ENCODE measurements at places on chromosomes 4 and X.

DNA sequence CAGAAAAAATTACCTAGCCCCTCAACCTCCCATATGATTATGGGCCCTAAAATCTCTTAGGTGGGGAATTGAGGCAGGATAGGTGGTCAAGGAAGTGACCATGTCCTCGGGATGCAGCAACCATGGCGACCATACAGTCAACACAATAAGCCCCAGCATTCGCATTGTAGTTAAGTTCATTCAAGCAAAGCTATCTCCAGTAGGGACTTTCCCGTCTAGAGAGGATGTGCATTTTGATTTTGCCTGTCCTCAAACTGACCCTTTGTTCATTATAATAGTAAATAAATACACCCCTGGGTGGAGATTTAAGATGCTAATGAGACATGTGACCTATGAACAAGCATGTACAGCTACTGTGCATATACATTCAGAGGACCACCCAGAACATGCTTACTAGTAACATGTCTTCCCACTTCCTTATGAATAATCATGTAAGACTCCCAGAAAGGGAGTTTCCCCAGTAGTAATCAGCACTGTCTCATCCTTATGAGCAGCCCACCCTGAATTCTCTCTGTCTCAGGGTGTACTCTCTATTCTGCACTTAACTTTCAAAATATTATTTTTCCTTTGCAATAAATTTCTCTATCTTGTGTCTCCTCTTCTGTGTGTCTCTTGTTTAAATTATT lies 74.3 kb downstream of the NUDT11 start:
- DNase-seq = no peak

DNA sequence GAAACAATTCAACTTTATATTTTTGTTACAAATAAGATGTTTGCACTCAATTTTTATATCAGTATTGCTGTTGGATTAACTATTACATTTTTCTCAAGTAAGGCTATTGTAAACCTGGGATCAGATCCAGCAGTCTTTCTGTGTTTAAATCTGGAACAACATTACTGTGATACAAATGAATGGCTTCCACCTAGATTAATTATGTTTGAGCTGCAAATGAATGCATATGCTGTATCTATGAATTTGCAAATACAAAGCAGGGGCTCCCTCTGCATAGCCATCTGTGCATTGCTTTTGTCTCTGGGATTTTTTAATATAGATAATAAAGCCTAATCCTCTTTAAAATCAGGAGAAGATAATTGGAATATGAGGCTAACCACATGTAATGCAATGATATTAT lies 69.8 kb upstream of the NEIL3 start:
- DNase-seq = no peak

DNA sequence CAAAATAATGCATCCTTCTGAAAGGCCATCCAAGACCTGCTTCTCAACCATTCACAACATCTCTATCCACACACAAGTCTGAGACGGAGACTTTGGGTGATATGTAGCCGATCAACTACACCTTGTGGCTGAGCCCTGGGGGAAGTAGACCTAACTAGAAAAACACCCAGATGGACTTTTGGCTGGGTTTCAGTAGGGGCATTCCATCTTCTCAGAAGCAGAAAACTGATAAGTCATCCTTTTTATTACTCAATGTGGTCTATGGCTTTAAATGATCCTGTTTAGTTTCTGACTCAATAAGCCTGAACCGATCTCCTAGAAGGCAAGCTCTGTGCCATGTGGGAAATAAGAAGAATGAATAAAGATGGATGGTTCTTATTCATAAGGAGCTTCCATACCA lies 82.5 kb upstream of the AFF2 start:
- no peak for DNase-seq

GRCh38 chr4:27145597-27145996 lies 285.0 kb downstream of the STIM2 start:
- DNase-seq = no peak

DNA sequence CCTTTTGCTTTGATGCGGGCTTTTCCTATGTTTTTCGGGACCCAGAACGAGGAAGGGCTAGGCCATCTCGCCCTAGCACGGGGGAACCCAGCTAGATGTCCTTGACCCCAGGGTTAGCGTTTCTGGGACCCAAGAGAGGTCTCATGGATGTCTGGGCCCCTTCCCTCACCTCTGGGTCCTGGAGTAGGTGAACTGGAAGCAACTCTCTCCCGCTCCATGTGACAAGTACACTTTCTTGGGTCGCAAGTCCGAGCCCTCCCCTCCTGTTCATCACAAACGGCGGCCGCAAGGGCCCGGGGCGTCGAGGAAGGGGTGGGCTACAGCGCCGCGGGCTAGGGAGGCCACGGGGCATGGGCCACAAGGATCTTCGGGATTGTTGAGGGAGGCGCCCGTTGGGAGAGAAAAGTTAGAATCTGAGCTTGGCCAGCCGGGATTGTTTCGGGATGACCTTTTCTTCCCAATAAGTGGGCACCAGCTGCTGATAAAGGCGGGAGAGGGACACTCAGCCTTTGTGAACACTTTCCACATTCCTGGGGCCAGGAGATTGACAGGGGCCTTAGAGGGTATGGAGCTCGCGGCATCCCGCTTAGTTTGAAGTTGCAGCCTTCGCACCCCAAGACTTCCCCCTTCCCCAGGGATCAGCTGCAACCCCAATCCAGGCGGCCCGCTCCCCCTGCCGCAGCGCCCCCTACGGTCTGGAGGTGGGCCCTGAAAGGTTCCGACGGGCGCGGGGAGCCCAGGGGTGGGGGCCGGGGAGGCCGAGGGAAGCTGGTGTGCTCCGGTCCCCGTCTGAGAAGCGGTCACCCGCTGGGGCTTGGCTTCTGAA lies 136.9 kb upstream of the ZIC3 start:
- DNase-seq = no peak

DNA sequence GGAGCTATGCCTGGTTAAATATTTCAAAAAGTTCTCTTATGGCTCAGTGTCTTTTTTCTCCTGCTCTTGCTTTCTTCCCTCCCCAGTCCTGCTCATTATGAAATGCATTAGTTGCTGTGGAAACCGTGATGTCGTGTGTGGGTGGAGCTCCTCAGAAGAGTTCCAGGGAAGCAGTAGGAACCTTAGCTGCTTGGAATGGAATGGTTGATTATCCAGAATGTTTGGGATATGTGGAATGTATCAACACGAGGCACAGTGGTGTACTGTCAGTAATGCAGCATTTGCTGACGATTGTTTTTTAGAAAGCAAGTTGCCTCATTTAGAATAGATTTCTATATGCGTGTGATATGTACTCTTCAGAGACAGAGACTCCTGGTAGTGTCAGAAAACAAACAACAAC lies 333.2 kb downstream of the ARHGAP10 start:
- no peak for DNase-seq

- DNase-seq = no peak
Measured at GRCh38 chr4:113945906-113946305, 33.5 kb downstream of the ARSJ start.

GRCh38 chrX:31435592-31435991 lies 363.8 kb upstream of the FTHL17 start:
- no peak for DNase-seq

GRCh38 chr4:7890635-7891393 lies 48.8 kb downstream of the AFAP1 start:
- DNase-seq = no peak

DNA sequence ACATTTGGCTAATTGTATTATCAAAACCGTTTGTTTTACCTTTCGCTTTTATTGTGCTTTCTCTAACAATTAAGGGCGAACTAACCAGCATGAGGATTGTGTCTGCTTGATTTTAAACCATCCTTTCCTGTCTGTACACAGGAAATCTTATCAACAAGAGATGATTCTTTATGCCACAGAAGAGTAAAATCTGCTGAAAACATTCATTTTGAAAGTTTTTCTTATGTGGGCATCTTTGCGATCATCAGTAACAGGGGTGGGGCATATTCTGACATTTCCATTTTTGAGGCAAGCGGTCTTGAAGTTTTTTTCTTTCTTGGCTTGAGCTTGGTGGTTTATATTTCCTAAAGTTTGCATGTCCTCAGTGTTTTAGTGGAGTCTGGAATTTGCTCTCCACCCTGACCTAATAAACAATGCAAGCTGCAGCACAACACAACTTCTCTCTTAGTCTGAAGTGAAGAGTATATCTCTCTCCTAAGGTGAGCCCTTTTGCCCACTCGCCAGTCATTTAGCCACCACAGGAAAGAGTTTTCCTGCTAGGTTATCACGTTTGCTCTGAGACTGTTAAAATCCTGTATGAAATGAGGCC lies 26.6 kb downstream of the NFKB1 start:
- no peak for DNase-seq

GRCh38 chr4:146844761-146845160 lies 100.9 kb downstream of the TTC29 start:
- DNase-seq = no peak

GRCh38 chr4:182144626-182145333 lies 98.4 kb upstream of the TENM3 start:
- DNase-seq = no peak

DNA sequence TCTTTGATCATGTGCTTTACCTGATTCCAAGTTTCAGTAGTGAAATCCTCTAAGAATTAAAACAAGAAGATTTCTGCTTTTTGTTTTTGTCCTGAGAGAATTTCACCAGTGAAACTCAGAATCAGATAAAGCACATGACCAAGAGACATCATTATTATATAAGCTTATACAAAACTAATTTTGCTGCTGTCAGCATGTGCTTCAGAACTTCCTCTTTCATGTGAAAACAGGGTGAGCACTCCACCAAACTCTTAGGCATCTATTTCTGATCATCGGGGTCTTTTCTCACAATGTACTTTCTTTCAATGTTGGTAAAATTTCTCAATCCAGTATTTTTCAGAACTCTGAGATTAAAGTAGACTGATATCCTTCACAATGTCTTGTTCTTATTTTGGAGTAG lies 152.1 kb downstream of the SLC39A8 start:
- DNase-seq = no peak

- no peak for DNase-seq
Measured at GRCh38 chr4:72954811-72955210, 114.7 kb downstream of the COX18 start.

- DNase-seq = no peak
Measured at GRCh38 chr4:22668702-22669101, 24.0 kb upstream of the GBA3 start.

DNA sequence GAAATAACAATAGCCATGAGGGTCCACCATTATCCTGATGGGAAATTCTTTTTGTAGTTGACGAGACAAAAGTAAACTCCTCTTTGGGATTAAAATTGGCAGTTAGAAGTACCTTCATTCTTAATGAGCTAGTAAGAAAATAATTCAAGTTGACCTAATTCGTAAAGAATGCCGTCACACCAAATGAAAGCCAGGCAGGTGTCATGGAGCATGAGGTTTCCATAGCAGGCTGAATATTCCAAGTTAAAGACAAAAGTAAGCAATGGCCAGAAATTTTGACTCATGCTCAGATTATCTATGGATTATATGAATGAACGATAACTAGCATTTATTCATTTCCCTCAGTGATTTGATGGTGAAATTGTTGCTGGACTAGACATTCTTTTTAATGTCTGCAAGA lies 192.2 kb upstream of the FAT1 start:
- no peak for DNase-seq

GRCh38 chr4:152708361-152708760 lies 28.6 kb upstream of the TMEM154 start:
- no peak for DNase-seq

- no peak for DNase-seq
Measured at GRCh38 chr4:183362916-183363542, 40.8 kb upstream of the CLDN24 start.

DNA sequence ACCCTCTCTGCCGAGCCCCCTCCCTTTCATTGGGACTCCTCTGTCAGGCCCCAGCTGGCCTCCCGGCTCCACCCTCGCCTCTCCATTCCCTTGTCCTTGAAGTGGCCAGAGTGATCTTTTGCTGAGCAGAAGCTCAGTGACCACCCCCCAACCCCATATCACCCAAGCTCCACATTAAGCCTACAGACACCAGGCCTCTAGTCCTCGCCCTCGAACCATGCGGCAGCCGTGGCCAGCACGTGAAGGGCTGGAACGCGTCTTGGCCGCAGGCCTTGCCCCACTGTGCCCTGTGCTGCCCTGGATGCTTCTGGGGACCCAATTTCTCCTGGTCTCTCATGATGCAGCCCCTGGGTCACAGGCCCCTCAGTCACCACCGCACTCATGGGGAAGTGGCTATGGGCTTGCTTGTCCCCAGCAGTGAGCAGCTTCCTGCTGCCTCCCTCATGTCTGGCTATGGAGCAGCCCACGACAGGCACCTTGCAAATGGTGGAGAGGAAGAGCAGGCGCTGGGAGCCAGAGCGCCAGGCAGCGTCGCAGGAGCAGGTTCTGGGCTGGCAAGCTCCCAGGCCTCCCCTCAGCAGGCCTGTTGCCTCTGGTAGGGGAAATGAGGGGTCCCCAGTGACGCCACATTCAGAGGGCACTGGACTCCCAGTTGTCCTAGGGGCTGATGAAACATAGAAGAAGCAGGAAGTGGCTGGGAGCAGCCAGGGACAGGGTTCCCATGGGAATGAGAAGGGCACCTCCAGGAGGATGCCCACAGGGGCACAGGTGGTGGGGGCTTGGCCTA lies 757 bp upstream of the SRPK3 start:
- DNase-seq = no peak

GRCh38 chr4:40194602-40195161 lies 2.1 kb upstream of the RHOH start:
- DNase-seq = no peak

DNA sequence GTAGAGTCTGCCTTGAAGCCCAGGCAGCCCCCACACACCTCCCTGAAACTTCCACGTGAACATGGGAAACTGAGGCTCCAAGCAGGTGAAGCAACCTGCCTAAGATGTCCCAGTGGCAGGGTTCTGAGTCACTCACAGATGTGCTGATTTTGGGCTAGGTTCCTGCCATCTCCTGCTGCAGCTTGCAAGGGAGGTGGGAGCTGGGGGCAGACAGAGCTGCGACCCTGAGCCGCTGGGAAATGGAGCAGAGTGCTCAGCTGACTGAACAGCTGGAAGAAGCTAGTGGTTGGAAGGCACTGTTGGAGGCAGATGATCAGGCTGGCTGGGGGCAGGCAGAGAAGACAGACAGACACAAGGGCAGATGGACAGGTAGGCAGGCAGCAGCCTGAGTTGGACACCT lies 3.6 kb upstream of the FATE1 start:
- DNase-seq = no peak

DNA sequence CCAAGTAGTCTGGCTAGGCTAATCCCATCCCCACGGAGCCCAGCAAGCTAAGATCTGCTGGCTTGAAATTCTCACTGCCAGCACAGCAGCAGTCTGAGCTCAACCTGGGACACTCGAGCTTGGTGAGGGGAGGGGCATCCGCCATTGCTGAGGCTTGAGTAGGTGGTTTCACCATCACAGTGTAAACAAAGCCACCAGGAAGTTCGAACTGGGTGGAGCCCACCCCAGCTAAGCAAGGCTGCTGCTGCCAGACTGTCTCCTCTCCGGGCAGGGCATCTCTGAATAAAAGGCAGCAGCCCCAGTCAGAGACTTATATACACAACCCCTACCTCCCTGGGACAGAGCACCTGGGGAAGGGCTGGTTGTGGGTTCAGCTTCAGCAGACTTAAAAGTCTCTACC lies 639.6 kb downstream of the IQCM start:
- no peak for DNase-seq

- no peak for DNase-seq
Measured at GRCh38 chr4:107937040-107937439, 5.7 kb downstream of the CYP2U1 start.

DNA sequence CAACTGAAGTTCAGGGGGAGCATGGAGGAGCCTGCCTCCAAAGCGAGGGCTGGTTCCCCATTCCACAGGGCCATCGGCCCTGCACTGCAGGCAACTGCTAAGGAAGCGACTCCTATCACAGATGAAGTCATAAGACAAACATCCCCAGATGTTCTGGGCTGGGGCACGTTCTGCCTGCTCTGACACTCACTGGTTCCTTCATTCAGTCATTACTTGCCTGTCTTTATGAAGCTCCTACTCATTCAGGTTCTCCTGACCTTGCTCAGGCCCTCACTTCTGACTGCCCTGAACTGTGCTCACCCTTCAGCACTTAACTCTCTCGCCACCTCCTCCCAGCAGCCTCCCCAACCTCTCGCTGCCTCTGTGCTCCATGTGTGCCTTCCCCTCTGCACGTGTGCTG lies 2.5 kb upstream of the SLC2A9 start:
- no peak for DNase-seq

Data from cortex of kidney (tissue), 1 donor.